Endothelial cell (in vitro differentiated cells): ENCODE measurements at places on chromosomes 6 and 20.
A peak's percentile ranks its signal among the peaks of the same experiment; 100 is the strongest.

- peak; percentile 65 for DNase-seq
These were observed at the start of gene TCF15 for GRCh38 chr20:610130-611046. Gene TCF15 (minus strand): TSS chr20:610309. CDS start chr20:610237, 72 bp downstream.

GRCh38 chr6:46502486-46503119 lies 11.4 kb upstream of the RCAN2 start:
- DNase-seq = no peak

- no peak for DNase-seq
These were observed 68.3 kb downstream of the ANKS1A start for GRCh38 chr6:34957231-34957783.

DNA sequence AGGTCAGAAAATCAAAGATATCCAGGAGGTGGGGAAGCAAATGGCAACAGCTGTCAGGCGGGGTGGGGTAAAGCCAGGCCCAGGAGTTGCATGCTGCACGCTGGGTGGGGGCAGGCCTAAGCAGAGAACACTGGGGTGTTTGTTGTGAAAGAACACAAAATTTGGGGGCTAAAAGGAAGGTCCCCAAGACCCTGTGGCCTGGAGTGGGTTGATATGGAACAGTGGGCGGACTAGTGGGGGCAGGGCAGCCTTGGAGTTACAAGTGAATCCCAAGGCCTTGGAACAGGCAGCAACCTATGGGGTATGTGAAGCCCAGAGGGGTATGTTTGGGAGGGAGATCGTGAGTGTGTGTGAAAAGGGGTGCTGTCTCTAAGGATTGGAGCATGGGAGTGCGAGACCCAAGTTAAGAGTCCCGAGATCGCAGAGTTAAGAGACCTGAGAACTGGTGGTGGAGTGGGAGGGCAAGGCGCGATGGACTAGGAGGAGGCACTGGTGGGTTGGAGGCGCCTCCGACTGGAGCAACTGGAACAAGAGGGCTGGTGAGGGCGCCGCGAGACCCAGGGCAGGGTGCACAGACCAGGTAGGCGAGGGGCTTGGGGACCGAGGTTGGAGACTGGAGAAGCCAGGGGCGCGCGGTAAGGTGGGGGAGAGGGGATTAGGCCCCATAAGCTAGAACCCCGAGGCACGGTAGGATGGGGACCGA lies 658 bp downstream of the CUL7 start:
- DNase-seq = no peak

- no peak for DNase-seq
These were observed 352.6 kb downstream of the ZFAND3 start for GRCh38 chr6:38171997-38172738.

GRCh38 chr20:34946661-34947060 lies 8.9 kb downstream of the GSS start:
- no peak for DNase-seq
